ENCODE measurements at places on chromosomes 4 and X.

GRCh38 chrX:13485167-13485566 is 84.2 kb upstream of the EGFL6 start:
- peaks cover 13% of the 10 kb centered on the region for H3K4me1 ChIP-seq
- no peak for DNase-seq
- H3K27me3 ChIP-seq: no peaks in the 10 kb centered on the region
- no peak overlapping the region for H3K4me3 ChIP-seq

DNA sequence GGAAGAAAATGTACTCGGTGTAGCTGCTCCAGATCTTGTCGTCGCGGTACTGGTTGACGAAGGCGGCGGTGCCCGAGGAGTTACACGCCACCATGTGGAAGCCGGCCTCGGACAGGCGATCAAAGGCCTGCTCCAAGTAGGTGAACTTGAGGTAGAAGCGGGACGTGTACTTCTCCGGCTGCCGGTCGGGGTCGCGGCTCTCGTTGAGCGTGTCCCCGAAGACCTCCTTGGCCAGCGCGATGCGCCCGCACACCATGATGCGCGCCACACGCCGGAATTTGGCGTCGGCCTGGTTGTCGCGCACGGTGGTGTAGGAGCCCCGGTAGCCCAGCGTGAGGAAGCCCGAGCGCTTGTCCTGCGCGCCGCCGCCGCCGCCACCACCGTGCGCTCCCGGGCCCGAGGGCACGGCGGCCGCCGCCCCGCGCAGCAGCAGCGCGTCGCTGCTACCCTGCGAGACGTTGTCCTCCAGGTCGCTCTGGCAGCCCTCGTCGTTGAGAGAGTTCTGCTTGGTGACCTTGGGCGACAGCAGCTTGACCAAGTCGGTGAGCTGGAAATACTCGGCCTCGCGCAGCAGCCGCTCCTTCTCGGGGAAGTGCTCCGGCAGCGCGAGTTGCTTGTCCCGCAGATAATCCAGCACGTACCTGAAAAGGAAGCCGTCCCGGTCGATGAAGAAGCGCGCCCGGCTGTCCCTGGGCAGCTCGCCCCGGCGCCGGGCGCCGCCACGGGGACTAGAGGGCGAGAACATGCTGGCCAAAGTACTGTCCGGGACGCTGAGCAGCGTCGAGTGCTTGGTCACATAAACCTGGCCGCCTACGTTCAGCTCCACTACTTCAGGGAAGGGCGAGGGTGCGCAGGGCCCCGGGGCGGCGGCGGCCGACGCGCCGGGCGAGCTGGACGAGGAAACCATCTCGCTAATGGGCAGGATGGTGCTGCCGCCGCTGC is 775 bp downstream of the KCTD8 start:
- DNase-seq: peak; percentile 51
- peak overlapping the region; percentile 37 for H3K27ac ChIP-seq
- H3K36me3 ChIP-seq: no peaks in the 10 kb centered on the region
- H3K27me3 ChIP-seq: peaks cover 7% of the 10 kb centered on the region
- peak overlapping the region; percentile 43 for H3K4me3 ChIP-seq
- H3K4me1 ChIP-seq: peaks cover 28% of the 10 kb centered on the region

DNA sequence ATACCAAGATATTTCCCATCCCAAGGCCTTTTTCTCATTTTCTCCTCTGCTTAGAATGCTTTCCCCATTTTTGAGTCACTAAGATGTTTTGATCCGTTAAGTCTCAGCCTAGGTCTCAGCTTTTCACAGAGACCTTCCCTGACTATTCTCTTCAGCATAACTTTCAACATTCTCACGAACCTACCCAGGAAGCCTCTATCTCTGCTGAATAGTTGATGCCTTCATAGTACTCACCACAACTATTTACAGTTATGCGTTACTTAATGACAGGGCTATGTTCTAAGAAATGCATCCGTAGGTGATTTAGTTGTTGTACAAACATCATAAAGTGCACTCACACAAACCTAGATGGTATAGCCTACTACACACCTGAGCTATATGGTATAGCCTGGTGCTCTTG is 64.5 kb downstream of the ARL9 start:
- no peaks in the 10 kb centered on the region for H3K36me3 ChIP-seq
- H3K4me3 ChIP-seq: no peak overlapping the region
- H3K4me1 ChIP-seq: no peaks in the 10 kb centered on the region
- no peak overlapping the region for H3K27ac ChIP-seq

DNA sequence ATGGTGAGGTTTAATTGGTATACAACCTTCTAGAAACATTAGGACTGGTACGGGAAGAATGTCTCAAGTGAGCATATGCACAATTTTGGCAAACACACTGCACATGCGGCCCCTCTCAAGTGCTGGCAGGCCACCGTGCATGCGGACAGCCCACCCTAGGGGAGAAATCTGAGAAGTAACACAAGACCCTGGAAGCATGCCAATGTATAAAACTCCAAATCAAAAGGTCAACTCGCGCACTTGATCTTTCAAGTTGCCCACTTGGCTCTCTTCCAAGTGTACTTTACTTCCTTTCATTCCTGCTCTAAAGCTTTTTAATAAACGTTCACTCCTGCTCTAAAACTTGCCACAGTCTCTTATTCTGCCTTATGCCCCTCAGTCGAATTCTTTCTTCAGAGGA is 488.3 kb downstream of the CFAP47 start:
- H3K4me3 ChIP-seq: no peak overlapping the region
- DNase-seq: no peak
- H3K36me3 ChIP-seq: no peaks in the 10 kb centered on the region
- no peaks in the 10 kb centered on the region for H3K4me1 ChIP-seq
- H3K27me3 ChIP-seq: no peaks in the 10 kb centered on the region

- H3K36me3 ChIP-seq: no peaks in the 10 kb centered on the region
- DNase-seq: peak; percentile 91
- H3K4me1 ChIP-seq: peaks cover 14% of the 10 kb centered on the region
- no peak overlapping the region for H3K4me3 ChIP-seq
- no peak overlapping the region for H3K27ac ChIP-seq
These were observed 43.8 kb downstream of the WWC2 start for GRCh38 chr4:183142571-183143550.

GRCh38 chr4:101103381-101104142 is 243.8 kb downstream of the PPP3CA start:
- H3K36me3 ChIP-seq: no peaks in the 10 kb centered on the region
- H3K4me3 ChIP-seq: no peak overlapping the region
- DNase-seq: no peak
- no peaks in the 10 kb centered on the region for H3K27me3 ChIP-seq
- H3K27ac ChIP-seq: no peak overlapping the region

DNA sequence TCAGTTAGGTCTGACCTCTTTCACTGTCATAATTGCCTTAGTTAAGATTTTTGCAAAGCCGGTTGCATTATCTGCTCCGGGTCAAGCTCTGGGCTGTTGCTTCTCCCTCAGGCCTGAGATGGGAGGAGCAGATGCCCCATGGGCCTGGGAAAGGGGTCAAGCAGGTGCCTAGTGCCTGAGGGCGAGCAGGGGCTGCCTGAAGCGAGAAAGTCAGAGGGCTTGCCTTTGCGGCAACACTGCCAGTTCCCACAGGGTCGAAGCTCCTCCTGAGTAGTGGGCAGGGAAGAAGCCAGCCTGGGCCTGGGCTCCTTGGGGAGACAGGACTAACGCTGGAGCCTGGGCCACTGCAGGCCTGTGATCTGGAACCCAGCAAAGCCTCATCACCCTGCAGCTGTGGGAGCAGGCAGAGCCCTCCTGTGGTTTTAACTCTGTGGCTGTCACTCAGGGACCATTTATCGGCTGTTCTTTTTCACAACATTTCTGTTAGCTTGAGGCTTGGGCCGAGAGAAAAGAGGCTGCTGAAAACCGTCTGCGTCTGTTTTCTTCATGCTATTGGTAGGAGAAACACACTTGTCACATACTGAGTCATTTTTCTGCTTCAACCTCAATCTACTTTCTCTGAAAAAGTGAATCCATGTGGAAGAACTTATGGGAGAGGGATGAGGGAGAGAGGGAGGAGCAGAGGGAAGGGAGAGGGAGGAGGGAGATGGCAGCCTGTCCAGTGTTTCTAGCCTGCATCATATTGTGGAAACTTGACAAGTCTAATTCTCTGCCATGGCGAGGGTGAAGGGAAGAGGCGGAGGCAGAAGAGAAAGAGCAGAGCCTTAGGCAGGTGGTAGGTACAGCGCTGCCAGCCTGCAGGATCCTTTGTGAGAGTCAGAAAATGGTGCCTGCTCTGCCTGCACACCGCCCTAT is 68.4 kb downstream of the RHOH start:
- H3K4me1 ChIP-seq: no peaks in the 10 kb centered on the region
- no peak overlapping the region for H3K4me3 ChIP-seq
- no peaks in the 10 kb centered on the region for H3K27me3 ChIP-seq
- H3K36me3 ChIP-seq: no peaks in the 10 kb centered on the region
- H3K27ac ChIP-seq: no peak overlapping the region
- DNase-seq: peak; percentile 23

DNA sequence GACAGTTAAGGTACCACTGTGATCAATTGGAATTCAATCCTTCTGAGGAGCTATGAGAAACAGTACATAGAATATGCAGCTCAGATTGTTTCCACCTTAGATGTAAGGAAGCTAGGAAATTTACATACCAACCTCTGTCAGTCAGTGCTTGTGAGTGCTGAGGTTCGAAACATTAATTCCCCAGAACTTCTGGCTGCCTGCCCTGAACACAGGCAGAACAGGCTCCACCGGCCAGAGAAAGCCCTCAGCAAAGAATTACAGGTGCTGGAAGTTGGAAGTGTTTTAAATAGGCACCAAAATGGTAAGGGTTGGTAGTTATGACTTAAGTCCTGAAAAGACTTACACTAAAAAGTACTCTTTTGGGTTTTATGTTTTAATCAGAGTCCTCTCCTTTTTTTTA is 651.8 kb downstream of the C4orf33 start:
- H3K27ac ChIP-seq: no peak overlapping the region
- H3K4me1 ChIP-seq: no peaks in the 10 kb centered on the region
- no peaks in the 10 kb centered on the region for H3K36me3 ChIP-seq
- no peaks in the 10 kb centered on the region for H3K27me3 ChIP-seq
- peak; percentile 25 for DNase-seq

DNA sequence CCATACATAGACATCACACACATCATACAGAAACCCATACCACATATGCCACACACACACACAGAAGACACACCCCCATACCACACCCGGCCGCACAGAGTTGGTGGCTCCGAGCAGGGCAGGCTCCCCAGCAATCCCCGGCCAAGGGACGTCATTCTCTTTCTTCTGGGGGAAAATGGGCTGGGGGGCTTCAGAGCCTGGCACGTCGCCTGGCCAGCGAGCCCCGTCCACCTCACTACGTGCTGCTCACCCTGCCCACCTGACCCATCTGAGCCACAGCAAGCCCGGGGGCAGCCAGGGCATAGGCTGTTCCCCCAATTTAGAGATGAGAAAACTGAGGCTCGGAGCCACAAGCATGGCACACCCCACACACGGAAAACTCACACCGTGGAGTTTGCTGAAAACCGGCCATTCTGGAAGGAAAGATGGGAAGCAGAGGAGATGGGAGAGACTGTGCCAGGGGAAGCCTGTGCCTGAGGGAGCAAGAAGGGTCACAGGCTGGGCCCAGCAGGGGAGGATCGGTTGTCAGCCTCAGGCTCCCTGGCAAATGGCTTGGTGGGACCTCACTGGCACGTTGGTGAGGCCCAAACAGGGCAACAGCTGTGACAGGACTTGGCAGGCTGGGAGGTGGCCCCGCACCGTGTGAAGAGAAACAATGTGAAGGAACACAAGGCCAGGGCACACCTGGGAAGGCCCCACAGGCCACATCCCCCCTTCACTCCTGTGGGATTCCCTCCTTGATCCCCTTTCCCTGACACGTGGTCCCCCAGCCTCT is 73.2 kb downstream of the JAKMIP1 start:
- no peak overlapping the region for H3K4me3 ChIP-seq
- no peak for DNase-seq
- H3K36me3 ChIP-seq: no peaks in the 10 kb centered on the region
- no peaks in the 10 kb centered on the region for H3K27me3 ChIP-seq
- no peak overlapping the region for H3K27ac ChIP-seq

DNA sequence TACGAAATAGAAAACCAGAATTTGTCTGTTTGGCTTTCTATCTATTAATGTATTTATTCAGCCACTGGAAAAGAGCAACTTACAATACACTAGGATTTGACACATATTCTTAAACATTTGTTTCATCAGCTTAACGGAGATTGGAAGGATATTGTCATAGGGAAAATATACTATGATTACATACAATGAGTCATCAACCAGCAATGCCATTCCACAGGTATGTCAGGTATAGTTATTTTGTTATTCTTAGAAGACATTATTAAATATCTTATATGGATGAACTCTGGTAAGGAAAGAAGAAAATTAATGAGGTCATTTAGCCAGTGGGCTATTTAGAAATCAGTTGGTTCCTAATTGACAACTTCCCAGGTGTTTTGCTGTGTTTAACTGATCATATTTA is 926.6 kb downstream of the STIM2 start:
- DNase-seq: no peak
- no peak overlapping the region for H3K27ac ChIP-seq
- no peaks in the 10 kb centered on the region for H3K36me3 ChIP-seq

DNA sequence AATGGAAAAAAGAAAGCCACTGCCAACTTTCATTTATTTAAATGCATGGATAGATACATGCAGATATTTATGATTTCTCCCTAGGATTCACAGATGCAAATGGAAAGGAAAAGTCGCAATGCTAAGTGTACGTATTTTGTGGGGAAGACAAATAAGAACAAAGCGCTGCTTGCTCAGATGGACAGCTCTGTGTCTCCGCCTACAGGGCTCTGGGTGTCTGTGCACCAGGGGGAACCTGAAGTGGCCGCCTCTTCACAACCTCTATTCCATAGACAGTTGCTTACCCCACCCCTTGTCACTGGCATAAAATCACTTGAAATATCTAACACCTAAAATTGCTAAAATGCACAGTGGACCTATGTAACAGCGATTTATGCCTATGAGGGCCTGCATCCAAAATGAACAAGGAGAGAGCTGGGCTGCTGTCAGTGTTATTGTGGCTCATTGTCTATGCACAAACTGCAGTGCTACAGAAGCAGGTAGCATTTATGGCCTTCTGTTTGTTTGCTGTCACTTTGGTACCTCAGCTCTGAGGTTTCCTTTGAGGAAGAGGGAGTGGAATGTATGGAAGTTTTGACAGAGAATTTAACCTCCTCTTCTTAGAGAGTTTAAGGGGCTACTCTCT is 58.6 kb upstream of the PAGE1 start:
- H3K27me3 ChIP-seq: no peaks in the 10 kb centered on the region
- no peak overlapping the region for H3K4me3 ChIP-seq
- no peak overlapping the region for H3K27ac ChIP-seq

- H3K4me1 ChIP-seq: no peaks in the 10 kb centered on the region
- H3K4me3 ChIP-seq: no peak overlapping the region
- DNase-seq: no peak
- no peaks in the 10 kb centered on the region for H3K36me3 ChIP-seq
These were observed 107.9 kb downstream of the ZNF827 start for GRCh38 chr4:145830699-145831098.

DNA sequence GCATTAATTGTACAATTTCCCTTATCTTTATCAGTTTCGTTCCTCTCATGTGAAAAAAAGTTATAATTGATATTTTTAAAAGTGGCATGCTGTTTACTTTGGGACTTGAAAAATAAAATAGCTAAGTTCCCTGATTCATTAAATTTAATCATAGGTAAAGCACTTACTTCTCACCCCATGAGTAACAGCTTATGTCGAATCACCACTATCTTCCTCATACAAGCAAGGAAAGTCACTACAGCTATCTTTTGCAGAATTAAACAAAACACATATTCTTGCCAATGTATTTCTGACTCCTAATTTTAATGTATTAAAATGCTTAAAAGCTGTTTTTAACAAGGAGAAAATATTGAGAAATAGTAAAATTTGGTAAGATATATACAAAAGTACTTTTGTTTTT is 832.4 kb upstream of the PCDH10 start:
- DNase-seq: no peak
- no peak overlapping the region for H3K27ac ChIP-seq
- no peak overlapping the region for H3K4me3 ChIP-seq
- H3K36me3 ChIP-seq: no peaks in the 10 kb centered on the region
- H3K27me3 ChIP-seq: no peaks in the 10 kb centered on the region

GRCh38 chr4:33998291-33998690 is 2246.0 kb downstream of the ARAP2 start:
- H3K27ac ChIP-seq: no peak overlapping the region
- H3K36me3 ChIP-seq: no peaks in the 10 kb centered on the region
- H3K27me3 ChIP-seq: no peaks in the 10 kb centered on the region
- H3K4me1 ChIP-seq: no peaks in the 10 kb centered on the region
- no peak for DNase-seq

Measured in body of pancreas (tissue), 4 donors.